ENCODE measurements at places on chromosomes 6 and 20.

- no peak for DNase-seq
Measured at GRCh38 chr6:45803071-45803470, 212.6 kb downstream of the CLIC5 start.

DNA sequence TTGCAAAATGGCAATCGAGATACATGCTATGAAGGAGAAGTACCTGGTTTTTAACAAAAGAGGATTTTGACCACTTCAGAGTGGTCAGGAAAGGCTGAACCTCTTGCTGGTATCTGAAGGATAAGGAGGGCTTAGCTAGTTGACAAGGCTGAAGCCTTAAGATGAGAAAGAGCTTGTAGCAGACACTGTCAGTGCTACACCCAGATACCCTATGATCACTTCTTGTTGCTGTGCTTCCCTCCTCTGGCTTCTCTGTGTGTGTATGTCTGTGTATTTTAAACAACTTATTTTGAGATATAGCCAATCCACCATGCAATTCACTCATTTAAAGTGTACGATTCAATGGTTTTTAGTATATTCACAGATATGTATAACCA, 38.9 kb upstream of the TGM2 start:
- DNase-seq, result no peak

DNA sequence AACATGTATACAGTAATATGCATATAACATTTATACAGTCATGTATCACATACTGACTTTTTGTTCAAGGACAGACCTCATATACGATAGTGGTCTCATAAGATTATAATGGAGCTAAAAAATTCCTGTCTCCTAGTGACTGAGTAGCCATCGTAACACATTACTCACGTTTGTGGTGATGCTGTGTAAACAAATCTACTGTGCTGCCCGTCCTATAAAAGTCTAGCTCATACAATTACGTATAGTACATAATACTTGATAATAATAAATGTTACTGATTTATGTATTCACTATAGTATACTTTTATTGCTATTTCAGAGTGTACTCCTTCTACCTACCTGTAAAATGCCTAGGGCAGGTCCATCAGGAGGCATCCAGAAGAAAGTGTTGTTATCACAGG, 17.4 kb downstream of the SERAC1 start:
- no peak for DNase-seq

GRCh38 chr6:158567152-158567551, 7.3 kb downstream of the TMEM181 start:
- DNase-seq, result no peak

DNA sequence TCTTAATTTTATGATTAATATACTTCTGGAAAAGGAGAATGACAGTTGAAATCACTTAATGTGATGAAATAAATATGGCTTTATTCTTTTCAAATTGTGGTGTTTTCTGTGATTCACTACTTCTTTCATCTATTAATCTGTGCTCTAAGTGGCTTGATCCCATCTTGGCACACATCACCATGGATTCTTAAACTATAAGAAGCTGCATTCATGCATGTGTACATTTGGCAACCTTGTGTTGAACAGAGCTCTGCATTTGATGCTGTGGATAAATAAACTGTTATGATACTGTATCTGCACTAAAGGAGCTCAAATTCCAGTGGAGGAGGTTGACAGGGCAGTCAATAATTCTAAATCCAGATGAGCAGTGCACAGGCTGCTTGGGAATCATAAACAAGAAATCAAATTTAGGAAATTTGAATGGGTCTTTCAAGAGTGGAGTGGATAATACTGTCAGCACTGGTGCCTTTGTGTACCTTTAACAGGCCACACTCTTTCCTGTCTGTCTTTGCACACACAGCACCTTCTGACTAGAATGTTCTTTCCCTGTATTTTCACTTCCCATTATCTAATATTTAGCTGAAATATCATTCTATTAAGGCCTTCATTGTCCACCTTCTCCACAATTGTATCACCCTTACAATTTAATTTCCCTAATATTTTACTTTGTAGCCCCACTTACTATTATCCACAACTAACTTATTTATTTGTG, 252.9 kb downstream of the GRM1 start:
- DNase-seq, result no peak

DNA sequence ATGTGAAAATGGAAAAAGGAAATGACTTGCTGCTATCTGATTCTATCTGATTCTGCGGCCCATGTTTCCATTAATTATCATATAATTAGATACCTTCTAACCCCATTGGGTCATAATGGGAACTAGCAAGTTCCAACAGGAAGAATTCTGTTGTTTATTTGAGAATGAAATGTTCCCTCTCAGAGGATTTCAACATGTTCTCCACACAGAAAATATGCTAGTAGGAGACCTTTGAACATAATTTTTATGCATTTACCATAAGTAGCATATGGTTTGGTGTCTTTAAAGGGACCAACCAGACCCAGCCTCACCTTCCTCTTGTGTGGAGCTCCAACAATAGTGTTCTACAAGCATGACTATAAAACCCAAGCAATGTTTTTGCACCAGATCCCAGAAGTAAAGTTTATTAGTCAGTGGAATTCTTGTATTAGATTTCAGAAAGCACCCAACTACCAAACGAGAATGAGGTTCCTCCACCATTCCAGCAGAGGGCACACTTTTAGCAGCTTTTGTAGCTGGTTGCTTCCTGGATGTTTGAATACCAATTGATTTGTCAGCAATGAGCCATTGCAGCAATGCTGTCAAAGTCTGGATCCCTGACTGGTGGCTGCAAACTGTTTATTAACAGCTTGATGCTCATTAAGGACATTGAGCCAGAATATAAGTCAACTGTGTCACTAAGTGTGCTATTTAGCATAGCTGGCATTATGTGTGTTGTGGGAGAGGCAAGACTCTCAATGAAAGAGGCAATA, 143.6 kb upstream of the GJE1 start:
- peak; percentile 3 for DNase-seq

GRCh38 chr6:162940426-162940825, 212.7 kb downstream of the PACRG start:
- DNase-seq, result no peak

GRCh38 chr6:15631432-15631831, 31.4 kb downstream of the DTNBP1 start:
- no peak for DNase-seq

DNA sequence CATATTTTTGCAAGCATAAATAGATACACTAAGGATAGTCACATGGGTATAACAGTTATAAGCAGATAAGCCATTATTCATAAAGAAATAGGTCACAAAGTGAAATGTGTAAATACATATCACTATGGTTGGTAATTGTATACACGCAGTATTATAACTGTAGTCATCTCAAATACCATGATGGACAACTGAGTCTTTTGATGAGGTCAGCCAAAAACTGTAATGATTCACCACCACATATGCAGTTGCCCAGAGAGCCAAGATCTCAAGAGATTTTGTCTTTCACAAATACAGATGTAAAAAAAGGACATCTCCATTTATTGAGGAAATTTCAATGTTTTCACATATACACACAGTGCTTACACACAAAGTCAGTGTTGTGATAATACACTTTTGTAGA, 28.3 kb downstream of the ZNF292 start:
- DNase-seq, result no peak

GRCh38 chr6:146905181-146905704, 299.0 kb upstream of the STXBP5 start:
- no peak for DNase-seq

DNA sequence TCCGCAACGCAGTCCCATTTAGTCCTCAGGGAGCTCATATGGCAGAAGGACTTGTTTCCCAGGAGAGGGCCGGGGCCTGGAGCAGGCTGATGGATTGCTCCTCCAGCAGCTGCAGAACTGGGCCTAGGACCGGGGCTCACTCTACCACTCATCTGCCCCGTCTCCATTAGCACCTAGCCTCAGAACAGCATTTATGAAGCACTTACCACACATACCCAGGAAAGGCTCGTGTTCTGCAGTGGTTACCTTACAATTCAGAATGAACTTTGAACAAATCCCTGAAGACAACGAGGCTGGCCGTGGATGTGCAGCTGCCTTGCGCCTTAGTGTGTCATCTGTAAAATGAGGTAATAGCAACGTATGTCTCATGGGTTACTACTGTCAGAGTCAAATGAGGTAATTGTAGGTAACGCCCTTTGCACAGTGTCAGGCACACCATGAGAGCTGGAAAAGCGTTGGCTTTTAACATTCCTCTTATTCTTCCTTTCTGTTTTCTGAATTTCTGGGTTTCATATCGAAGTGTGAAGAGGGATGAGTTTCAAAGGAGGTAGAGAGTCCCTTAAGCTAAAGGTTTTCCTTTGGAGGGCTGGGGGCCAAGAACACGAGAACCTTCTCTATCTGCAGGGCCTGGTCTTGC, 46.3 kb upstream of the CD93 start:
- DNase-seq, result no peak

DNA sequence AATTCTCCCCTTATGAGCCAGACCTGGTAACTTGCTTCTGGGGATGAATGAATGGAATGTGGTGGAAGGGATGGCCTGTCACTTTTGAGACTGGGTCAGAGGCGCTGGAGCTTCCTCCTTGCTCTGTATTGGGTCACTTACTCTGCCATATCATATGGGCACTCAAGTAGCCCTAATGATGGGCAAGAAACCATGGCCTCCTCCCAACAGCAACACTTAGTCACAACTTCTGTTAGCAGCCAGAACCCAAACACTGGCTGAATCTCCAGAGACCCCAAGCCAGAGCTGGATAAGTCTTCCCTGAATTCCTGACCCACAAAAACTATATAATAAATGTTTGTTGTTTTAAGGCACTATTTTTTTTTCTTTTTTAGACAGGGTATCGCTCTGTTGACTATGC, 5.5 kb downstream of the E2F1 start:
- no peak for DNase-seq

DNA sequence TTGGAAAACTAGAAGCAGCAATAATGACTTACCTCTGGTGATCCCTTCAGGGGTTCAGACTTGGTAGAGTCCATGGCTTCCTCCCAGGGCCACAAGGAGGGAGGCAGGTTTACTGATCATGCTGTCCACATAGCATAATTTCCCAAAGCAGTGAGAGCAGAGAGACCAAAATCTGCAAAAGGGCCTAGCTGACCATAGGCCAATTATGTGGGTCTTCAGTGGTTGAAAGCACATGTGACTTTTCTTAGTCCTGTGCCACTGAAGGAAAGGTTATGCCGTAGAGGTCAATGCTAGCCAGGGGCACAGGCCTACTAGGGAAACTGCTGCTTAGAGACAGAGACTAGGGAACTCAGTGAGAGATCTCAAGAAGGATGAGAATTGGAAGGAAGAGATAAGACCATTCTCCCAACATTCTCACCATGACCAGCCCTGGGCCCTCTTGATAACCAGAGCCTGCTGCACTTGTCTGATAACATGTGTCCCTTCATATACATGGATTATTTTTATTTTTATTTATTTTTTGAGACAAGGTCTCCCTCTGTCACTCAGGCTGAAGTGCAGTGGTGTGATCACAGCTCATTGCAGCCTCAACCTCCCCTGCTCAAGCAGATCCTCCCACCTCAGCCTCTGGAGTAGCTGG, 2.0 kb upstream of the GTPBP2 start:
- no peak for DNase-seq

DNA sequence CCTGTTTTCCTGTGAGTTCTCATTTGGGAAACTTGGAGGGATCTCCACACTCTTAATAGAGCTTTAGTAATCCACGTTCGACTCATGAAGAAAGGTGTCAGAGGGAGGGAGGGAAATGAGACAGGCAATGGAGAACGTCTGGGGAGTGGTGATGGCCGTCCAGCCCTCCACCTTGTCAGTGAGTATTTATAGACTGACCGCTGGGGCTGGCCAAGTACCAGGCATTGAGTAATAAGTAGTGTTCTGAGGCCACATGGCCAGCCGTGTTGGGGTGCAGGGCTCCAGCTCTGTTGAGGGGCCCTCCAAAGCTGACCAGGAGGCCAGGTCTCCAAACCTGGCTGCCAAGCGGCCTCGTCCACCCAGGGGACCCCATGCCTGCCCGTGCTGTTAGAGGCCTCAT, 11.3 kb upstream of the DSN1 start:
- DNase-seq, result no peak

All from stimulated activated CD4-positive, alpha-beta T cell treated with anti-CD3 and anti-CD28 coated beads, Interleukin-4, amount 100 ng/mL, for 1 hour (primary cell).